ENCODE measurements at places on chromosomes 2 and 18.

GRCh38 chr2:184564092-184564491 lies 34.2 kb upstream of the ZNF804A start:
- DNase-seq = no peak

GRCh38 chr2:183347969-183348368 lies 223.7 kb downstream of the NUP35 start:
- DNase-seq = no peak

DNA sequence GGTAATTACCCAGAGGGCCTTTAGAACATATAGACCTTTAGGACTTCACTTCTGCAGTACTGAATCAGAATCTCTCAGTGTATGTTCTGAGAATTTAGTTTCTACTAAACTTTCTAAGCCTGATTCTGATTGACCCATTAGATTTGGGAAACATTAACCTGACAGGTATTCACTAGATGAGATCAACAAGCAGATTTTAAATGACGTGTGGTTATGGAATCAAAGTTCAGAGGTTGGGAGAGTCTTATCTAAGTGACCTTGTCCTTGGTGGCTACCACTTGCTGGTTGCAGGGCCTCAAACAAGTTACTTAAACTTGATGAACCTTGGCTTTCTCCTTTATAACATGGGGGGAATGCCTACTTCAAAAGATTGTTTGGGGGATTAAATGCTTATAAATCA lies 198.7 kb downstream of the PDE11A start:
- DNase-seq = no peak

- no peak for DNase-seq
Observed at GRCh38 chr2:215241791-215242305, 70.0 kb upstream of the ATIC start.

DNA sequence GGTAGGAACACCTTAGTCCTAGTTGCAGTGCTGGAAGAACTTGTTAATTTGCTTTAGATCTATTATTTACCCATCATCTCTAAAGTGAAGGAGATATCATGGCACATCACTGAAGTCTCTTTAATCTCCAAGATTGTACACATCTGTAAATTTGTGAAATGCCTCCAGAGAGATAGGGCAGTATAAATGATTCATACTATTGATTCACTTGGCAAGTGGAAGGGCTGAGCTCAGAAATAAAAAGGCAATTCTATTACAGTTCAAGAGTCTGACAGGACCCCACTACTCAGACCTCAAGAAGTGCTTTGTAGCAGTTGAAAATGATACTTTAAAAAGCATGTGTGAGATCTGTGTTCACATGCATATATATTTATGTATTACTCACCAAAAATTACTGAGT lies 489.3 kb downstream of the DCC start:
- no peak for DNase-seq

- DNase-seq = no peak
Observed at GRCh38 chr18:55149994-55150393, 190.7 kb upstream of the CCDC68 start.

GRCh38 chr2:183416753-183417152 lies 292.5 kb downstream of the NUP35 start:
- no peak for DNase-seq

- no peak for DNase-seq
Observed at GRCh38 chr2:11314487-11314886, 29.9 kb downstream of the ROCK2 start.

DNA sequence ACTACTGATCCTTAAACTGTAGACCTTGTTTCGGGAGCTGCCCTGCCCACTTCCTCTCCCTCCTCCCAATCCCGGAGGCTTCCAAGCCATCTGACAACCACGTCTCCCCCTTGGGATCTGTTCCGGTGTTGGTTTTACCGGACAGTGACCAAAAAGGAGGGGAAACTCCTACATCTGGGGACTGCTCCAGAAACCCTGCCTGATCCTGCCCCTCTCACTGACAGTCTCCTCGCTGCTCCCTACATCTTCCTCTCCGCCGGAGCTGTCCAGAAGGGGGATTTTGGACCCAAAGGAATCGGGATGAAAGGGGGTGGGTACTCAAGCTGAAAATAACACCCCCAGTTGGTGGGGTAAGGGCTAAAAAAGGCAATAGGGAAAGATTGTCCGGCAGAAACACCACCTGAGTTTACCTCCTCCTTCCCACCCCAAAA lies 1.5 kb downstream of the INO80D start:
- DNase-seq = no peak

DNA sequence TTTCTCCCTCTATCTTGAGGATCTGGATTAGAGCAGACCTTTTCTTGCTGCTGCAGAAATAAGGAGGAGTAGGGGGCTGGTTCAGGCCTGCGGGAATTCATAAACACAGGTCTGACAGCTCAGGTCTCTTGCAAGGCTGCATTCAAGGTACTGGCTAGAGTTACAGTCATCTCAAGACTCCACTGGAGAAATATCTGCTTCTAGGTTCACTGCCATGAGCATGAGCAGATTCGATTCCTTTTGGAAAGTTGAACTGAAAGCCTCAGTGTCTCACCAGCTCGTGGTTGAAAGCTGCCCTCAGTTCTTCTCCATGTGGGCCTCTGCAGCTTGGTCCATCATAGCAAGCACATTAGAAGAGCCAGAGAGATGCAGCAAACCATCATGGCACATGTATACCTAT lies 124.4 kb upstream of the SETBP1 start:
- DNase-seq = no peak

GRCh38 chr2:236608188-236608525 lies 38.5 kb downstream of the ACKR3 start:
- DNase-seq = no peak

DNA sequence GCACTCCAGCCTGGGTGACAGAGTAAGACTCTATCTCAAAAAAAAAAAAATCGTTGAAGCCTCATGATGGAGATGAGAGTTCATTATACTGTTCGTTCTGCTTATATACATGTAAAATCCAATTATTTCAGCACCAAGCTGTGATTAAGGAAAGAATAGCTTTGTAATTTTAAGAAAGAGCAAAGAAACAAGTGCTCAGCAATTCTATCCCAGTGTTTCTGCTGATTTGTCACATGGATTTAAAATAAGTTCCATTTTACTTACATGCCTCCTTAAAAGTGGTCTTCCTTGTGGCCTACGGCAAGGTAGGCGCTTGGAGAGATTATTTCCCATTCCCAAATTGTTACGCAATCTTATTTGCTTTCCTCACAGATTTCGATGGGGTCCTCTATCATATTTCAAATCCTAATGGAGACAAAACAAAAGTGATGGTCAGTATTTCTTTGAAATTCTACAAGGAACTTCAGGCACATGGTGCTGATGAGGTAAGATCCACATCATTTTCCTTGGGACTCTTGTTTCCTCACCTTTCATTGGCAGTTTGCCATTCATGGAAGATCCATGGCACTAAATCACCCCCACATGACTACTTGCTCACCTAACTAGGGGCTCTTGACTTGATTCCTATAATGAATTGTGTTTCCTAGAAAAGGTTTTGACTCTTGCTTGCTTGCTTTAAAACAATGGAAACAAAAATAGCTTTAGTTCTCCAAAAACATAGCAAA lies 11.5 kb downstream of the ARPC2 start:
- no peak for DNase-seq

DNA sequence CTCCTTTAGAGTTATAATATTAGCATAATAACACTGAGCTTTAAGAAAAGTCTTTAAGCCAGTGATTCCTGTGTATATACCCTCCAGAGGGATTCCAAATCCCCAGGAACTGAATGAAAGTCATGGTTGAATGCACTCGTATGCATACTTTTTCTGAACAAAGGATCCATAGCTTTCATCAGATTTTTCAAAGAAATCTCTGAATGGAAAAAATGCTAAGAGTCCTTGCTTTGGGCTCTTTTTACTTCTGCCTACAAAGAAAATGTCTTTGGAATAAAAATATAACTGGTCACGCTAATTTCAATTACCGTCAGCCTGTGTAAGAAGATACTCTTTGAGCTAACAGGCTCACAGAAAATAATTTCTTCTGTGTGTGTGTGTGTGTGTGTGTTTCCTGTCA lies 939.5 kb downstream of the ERBB4 start:
- no peak for DNase-seq

GRCh38 chr18:58394602-58395425 lies 234.1 kb downstream of the ALPK2 start:
- DNase-seq = no peak

DNA sequence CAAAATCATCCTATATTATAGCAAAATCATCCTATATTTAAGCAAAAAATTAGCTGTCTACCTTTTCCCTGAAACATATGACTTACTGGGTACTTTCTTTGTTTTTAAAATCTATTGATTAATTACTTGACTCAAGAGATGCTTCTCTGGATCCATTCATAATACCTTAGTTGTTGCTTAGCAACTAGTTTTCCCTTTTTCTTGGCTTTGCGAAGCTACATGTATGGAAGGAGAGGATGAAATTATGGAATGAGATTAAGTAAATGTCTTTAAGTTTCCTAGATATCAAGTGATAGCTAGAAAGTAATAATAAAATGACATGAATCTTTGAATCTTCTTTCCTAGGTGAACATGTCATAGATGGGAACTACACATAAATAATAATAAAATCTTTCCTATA lies 1033.2 kb upstream of the FAM98A start:
- no peak for DNase-seq

DNA sequence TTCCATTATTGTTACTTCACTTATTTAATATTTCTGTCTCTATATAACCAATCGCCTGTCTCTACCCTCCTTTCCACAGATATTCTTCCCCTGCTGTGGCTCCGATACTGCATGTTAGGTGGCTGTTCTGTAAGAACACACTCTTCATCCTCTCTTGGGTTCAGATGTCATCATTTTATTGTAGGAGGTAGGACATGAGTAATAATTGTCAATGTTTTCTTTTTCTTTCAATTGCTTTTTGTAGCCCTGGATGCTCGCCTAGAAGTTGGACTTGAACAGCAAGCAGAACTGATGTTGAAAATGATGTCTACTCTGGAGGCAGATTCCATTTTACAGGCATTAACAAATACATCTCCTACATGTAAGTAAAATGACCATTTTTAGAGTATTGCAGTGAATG lies 128.6 kb downstream of the BIRC6 start:
- DNase-seq = no peak

DNA sequence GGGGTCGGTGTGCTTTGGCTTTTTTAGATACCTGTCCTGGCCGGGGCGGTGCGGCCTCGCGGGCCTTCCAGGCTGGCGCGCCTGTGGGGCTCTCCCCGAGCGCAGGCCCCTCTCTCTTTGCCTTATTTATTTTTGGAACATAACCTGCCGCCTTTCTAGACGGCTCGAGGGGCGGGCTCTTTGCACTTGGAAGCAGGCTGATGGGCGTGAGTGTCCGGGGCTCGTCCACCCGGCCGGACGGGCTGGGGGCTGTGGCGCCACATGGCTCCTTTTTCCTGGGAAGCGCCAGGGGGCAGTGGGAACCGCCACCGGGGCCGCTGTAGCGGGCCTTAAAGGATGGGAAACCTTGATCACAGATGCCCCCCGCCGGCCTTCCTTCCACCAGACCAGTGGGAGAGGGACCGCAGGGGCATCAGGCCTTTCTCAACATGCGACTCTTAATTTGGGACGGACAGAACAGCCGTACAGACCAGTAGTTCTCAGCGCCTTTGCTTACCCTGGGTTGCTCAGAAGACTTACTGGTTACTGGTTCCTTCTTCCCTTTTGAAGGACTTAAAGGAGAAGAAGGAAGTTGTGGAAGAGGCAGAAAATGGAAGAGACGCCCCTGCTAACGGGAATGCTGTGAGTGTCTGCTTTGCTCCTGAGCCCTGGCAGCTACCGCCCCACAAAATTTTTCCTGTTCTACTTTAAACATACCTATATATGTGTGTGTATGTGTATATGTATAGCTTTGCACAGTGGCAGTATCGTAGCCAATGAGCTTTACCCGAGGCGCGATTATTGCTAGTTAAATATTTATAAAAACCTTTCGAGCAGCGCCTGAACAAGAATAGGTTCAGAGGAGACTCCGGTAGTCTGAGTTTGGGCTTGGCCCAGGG lies 2.7 kb downstream of the PTMA start:
- no peak for DNase-seq

GRCh38 chr2:127608061-127609030 lies 37.6 kb upstream of the GPR17 start:
- no peak for DNase-seq

GRCh38 chr2:83368461-83368860 lies 1090.6 kb downstream of the SUCLG1 start:
- no peak for DNase-seq

GRCh38 chr2:10385933-10386773 lies 62.0 kb downstream of the ODC1 start:
- no peak for DNase-seq

DNA sequence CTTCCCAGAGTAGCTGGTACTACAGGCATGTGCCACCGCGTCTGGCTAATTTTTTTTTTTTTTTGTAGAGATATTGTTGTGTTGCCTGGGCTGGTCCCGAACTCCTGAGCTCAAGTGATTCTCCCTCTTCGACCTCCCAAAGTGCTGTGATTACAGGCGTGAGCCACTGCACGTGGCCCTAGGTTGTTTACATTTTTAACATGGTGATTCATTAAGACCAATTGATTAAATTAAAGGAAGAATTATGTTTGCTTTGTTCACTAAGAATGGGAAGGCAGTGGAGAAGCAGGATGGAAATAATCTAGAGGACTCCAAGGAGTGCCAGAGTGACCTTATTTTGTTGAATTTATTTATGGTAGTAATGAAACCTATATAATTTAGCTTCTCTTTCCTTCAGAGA lies 7.5 kb downstream of the LCLAT1 start:
- no peak for DNase-seq

- DNase-seq = no peak
Observed at GRCh38 chr2:100902817-100903405, 83.0 kb downstream of the NPAS2 start.

GRCh38 chr2:166158546-166158945 lies 30.7 kb upstream of the SCN1A start:
- no peak for DNase-seq

GRCh38 chr18:10006311-10006893 lies 92.6 kb downstream of the VAPA start:
- no peak for DNase-seq

- no peak for DNase-seq
Observed at GRCh38 chr2:24815171-24815570, 21.9 kb downstream of the CENPO start.

DNA sequence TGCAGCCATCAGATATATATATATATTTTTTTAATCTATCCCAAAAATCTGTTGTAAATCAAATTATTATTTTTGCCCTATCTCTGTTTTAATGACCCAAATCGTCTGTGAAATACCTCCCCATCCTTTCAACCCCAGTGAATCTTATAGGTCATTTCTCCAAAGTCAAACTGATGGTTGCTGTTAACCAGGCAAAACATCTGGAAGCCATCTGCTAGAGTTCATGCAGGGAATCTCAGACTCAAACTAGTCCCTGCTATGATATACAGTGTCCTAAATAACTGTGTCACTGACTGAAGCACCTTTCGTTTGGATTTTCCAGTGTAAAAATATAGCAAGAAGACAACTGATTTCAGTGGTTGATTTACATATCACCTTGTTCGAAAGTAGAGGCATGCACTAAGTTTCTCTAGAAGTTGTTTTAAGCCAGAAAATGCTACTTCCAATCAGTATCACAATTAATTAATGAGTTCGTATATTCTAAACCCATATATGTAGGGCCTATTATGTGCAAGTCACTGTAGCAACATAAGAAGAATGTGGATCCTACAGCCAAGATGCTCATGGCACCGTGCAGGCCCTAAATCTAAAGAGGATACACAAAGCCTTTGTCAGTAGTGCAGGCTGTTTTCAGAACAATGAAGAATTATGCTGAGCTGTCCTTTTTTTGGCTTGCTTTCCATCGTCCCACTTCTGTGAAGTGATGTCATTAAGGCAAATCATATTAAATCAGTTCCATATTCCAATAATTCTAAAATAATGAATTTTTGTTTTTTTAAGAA lies 566.0 kb downstream of the STK39 start:
- no peak for DNase-seq

GRCh38 chr18:3482258-3482657 lies 32.3 kb downstream of the TGIF1 start:
- DNase-seq = no peak

- no peak for DNase-seq
Observed at GRCh38 chr2:174888146-174888545, 117.0 kb downstream of the CHN1 start.
